Activated CD4-positive, alpha-beta T cell treated with anti-CD3 and anti-CD28 coated beads, Interleukin-2, Interleukin-6, amounts not matched to agents 100 ng/mL and 50 ng/mL, durations not matched to agents 16 hours and 8 hours (primary cell): ENCODE measurements at places on chromosomes 11 and 22.

DNA sequence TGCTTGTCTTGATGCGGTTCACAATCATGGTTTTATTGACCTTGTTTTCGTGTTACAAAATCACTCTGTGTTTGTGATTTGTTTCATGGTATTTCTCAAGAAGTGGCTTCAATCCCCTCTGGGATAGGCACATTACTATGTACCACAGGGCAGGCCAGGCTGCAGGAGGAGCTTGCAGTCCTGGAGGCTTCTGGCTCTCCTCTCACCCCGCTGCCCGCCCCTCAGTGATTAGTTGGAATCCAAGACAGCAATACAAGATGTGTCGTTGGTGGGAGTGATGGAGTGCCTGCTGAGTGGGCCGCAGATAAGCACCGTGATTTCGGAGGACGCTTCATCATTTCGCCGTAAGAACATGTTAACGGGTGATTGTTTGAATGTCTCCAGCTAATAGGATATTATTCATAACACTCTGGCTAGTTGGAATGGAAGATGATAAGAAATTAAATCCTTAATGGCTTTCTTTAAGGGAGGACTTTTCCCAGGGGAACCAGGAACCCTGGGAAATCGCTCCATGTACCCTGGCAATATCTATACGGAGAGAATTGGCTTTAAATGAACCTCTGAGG, 384.4 kb downstream of the MIAT start:
- DNase-seq = no peak

GRCh38 chr22:18929459-18929858, 6.6 kb downstream of the PRODH start:
- no peak for DNase-seq

DNA sequence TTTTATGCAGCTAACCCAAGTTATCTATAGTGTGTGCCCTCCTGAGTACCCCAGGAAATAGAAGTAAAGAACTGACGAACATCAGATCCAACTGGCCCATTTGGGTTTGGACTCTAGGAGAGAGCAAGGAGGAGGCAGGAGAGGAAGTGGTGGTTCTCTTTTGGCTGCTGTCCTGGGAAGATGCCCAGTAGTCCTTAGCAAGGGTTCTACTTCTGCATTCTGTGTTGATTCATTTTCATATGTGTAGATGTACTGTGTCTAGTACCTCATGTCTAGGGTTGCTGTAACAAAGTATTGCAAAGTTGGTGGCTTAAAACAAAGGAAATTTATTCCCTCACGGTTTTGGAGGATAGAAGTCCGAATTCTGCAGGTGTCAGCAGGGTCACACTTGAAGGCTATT, 6.6 kb upstream of the MMP27 start:
- no peak for DNase-seq

GRCh38 chr11:102470251-102470650, 17.7 kb upstream of the TMEM123 start:
- no peak for DNase-seq

DNA sequence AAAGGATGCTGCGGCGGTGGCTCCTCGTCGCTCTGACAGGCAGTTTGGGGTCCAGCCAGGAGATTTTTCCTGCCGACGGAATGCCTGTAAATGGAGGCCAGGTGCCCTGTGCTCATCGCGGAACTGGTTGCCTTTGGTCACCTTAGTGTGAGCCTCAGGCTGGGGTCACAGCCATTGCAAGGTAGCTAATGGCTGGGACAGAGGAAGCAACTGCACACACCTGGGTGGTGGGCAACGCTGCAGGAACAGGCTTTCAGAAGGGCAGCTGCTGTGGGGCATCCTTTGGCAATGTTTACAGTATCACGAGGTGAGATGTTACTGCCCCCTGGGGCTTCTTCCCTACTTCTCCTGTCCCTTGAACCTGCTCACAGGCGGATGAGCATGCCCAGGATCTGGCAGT, 205.5 kb downstream of the GRIK4 start:
- no peak for DNase-seq

GRCh38 chr11:72626414-72626936, 47.7 kb downstream of the PDE2A start:
- no peak for DNase-seq

- DNase-seq = no peak
Measured at GRCh38 chr22:20648306-20648903, 125.5 kb upstream of the SERPIND1 start.

- DNase-seq = no peak
Measured at GRCh38 chr11:91365986-91366585, 858.5 kb upstream of the FAT3 start.

- DNase-seq = no peak
Measured at GRCh38 chr22:37369483-37369882, 57.8 kb downstream of the ELFN2 start.

- DNase-seq = peak; percentile 80
Measured at GRCh38 chr11:120334894-120335462, 1.2 kb upstream of the ARHGEF12 start.

DNA sequence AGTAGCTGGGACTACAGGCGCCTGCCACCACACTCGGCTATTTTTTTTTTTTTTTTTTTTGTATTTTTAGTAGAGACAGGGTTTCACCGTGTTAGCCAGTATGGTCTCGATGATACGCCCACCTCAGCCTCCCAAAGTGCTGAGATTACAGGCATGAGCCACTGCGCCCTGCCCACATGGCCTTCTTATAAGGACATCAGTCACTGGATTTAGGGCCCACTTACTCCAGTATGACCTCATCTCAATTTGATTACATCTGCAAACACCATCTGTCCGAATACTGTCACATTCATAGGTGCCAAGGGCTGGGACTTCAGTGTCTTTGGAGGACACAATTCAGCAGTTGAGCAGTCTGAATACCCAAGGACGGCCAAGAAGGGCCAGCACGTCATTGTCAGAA, 8.2 kb upstream of the PRR5 start:
- DNase-seq = no peak

GRCh38 chr11:32225571-32226285, 134.9 kb downstream of the RCN1 start:
- DNase-seq = no peak

GRCh38 chr22:39144101-39144767, 8.2 kb downstream of the CBX7 start:
- DNase-seq = peak; percentile 76

- no peak for DNase-seq
Measured at GRCh38 chr11:109510316-109510715, 88.3 kb downstream of the C11orf87 start.

DNA sequence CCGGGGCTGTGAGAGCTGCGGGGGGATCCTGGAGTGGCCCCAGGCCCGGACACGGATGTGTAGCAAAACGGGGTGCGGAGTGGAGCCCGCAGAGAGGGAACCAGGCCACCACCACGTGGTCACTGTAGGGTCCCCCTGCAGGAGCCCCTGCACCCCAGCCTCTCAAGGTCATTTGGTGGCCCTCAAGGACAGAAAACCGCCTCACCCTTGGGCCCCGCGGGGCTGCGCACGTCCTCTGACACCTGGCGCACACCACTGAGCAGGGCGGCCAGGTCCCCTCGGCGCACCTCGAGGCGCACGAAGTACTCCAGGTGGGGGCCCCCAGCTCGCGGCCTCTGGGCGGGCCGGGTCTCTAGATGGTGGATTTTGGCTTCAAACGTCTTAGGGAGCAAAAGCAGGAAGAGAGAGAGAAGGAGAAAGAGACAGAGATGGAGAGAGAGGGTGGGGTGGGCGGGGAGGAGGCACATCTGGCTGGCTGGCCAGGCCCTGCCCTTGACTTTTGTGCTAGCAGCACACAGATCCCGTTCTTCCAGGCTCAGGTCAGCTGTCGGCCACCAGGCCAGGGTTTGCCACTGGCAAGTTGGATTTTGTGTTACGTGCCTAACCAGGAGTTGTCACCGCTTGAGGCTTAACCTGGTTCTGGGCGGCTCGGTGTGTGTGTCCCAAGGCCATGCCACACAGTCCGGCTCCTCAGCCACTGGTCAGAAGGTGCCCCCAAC, 3.2 kb downstream of the TH start:
- DNase-seq = no peak

- DNase-seq = no peak
Measured at GRCh38 chr11:86798988-86799387, 1.4 kb upstream of the PRSS23 start.

DNA sequence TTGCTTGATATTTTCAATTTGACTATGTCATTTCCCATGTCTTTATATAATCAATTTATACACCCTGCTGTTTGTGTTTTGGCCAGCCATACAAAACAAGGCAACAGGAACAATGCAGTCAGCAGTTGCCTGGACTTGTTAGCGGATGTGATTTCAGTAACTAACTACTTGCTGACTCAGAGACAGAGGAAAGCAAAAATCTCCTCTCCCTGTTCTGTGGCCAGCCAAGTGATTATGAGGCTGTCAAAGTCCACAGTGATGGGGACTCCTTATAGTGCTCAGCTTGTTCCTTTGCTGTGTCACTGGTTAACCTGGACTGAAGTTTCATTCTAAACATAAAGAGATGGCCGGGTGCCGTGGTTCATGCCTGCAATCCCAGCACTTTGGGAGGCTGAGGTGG, 32.6 kb upstream of the APLP2 start:
- DNase-seq = no peak

- no peak for DNase-seq
Measured at GRCh38 chr11:73321604-73322381, 13.7 kb downstream of the ARHGEF17 start.

DNA sequence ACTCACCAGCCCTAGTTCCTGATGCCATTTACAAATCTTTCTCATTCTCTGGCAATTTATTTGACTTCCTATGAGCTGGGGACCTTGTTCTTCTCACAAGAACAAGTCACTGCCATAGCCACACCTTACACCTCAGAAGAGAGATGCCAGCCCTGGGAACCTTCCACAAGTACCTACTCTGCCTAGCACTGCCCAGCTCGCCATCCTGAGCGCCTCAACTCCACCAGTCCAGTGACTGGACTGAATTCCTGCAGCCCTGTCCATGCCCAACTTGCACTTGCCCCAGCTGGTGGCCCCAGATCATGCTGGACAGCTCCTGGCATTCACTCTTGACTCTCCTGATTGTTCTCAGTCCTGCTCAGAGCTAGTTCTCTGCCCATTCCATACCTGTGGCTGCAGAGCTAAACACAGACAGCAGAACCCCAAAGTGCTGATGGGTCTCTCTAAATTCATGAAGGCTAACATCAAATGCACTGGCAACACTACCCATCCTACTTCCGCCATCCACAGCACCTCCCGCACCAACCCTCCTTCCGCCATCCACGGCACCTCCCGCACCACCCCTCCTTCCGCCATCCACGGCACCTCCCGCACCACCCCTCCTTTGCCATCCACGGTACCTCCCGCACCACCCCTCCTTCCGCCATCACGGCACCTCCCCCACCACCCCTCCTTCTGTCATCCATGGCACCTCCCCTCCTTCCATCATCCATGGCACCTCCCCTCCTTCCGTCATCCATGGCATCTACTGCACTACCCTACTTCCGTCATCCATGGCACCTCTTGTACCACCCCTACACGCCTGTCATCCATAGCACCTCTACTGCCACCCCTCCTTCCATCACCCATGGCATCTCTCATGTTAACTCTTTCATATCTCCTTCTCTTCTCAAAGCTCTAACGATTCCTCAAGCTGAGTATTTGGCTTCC, 23.6 kb upstream of the SLC25A1 start:
- no peak for DNase-seq

- no peak for DNase-seq
Measured at GRCh38 chr11:18145025-18145424, 12.7 kb downstream of the MRGPRX3 start.

- no peak for DNase-seq
Measured at GRCh38 chr11:107756553-107756952, 44.7 kb upstream of the SLN start.

GRCh38 chr22:44304354-44304753, 8.4 kb downstream of the SHISAL1 start:
- DNase-seq = no peak

DNA sequence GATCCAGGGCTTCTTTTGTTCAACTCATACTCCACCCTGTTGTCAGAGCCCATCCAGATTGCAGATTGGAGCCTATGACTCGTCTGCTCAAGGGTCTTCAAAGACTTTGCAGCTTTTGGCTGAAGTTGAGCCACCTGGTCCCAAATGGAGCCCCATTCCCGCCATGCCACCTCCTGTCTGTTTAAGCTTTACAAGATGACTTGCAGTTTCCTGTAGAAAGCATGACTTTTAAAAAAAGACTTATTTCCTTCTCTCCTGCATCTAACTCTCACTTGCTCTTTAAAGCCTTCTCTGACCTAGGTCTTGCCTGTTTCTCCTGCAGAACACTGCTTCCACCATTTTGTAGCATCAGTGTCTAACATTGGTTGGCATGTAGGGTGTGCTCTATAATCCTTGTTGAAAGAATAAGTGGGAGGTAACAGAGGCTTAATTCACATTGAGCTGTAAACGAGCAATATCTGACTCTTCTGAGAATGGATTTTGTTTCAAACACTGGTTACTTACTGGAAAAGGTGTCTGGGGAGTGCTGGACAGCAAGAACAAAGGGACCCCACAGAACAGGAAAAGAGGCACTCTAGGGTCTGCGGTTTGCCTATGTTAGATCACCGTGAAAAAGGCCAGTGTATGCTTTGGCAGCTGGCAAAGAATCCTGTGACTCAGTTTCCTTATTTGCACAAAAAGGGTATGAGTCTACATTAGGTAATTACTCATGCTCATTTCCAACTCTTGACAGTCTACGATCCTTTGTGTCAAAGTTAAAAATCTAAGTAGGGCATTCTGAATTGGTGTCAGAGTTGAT, 30.3 kb downstream of the NF2 start:
- DNase-seq = no peak

DNA sequence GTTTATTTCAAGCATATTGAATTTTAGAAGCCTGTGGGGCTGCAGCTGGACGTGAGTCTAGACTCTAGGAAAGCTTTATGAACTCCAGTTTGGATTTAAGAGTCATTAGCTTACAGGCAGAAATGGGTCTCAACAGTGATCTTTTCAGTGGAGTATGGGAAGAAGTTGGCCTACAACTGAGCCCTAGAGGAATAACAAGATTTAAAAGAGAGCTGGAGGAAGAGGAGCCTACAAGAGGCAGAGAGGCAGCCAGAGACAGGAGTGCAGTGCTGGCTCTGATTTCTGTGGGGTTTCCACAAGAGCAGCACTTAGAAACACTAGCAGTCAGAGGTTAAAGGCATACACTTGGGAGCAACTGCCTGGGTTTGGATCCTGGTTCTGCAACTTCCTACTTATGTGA, 17.9 kb downstream of the APOL5 start:
- DNase-seq = no peak

GRCh38 chr11:65945430-65945911, at the start of gene TSGA10IP:
TSS of gene TSGA10IP (plus strand) at chr11:65945480. CDS start at chr11:65945676, 196 bp downstream.
- no peak for DNase-seq

DNA sequence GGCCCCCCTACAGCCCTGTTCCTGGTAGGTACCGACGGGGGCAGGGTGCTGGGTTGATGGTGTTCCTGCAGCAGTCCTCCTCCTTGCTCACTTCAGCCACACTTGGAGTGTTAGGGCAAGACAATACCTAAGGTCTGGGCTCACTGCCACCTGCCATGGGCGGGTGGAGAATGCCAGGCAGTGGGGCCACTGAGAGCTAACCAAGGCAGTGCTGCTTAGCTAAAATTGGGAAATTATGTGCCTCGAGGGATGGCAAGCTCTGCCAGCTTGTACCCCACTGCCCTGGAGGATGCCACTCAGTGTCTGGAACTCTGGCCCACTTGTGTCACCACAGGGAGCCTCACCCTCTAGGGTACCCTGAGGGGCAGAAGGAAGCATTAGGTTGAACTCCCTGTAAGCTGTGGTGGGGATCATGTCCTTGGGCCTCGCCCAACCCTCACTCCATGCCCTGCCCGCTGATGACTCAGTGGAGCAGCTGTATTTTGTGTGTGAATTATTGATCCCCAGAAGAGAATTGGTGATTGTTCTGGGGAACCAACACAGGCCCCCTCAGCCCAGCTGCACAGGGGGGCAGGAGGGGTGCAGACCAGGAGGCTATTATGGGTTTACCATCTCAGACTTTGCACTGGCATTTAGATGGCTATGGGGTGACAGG, 17.7 kb downstream of the PHLDB1 start:
- no peak for DNase-seq

GRCh38 chr11:113873236-113873626, 2.1 kb downstream of the USP28 start:
- no peak for DNase-seq
